ENCODE measurements at places on chromosomes 7 and 10.

DNA sequence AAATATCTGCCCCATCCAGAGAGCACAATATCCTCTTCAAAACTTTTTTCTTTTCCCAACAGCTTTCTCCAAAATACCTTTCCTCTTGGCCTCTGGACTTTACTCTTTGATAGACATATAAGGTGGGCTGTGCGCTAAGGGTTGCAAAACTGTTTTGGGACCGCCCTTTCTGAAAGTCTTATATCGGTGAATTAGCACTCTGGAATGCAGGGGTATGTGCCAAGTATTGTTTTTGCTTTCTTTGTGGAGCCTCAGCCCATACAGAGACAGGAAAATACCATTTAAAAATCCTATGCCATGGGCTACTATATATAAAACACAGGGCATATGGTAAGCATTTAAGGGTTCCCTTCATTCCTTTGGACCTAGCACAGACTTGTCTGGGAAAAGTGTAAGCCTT, 37.7 kb downstream of the PPP1R17 start:
- no peak for DNase-seq

DNA sequence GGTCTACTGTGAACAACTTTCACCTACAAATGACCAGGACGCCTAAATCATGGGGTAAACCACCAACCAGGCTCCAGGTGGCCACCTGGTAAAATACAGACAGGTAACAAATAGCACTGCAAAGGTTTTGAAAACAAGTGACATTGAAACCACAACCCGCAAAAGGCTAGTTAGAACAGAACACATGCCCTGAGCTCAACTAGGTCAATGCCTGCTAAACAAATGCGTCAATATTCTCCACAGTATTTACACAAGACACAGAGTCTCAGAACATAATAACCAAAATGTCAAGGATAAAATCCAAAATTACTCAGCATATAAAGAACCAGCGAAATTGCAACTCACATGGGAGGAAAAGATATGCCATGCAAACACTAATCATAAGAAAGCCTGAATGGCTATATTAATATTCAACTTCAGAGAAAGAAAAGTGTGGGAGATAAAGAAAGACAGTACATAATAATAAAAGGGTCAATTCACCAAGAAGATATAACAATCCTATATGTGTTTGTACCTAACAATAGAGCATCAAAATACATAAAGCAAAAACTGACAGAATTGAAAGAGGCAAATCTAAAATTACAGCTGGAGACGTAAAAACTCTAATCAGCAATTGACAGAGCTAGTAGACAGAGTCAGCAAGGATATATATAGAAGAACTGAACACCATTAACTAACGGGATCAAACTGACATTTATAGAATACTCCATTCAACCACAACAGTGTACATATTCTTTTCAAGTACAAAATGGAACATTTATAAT, 47.6 kb downstream of the SMURF1 start:
- DNase-seq: no peak

DNA sequence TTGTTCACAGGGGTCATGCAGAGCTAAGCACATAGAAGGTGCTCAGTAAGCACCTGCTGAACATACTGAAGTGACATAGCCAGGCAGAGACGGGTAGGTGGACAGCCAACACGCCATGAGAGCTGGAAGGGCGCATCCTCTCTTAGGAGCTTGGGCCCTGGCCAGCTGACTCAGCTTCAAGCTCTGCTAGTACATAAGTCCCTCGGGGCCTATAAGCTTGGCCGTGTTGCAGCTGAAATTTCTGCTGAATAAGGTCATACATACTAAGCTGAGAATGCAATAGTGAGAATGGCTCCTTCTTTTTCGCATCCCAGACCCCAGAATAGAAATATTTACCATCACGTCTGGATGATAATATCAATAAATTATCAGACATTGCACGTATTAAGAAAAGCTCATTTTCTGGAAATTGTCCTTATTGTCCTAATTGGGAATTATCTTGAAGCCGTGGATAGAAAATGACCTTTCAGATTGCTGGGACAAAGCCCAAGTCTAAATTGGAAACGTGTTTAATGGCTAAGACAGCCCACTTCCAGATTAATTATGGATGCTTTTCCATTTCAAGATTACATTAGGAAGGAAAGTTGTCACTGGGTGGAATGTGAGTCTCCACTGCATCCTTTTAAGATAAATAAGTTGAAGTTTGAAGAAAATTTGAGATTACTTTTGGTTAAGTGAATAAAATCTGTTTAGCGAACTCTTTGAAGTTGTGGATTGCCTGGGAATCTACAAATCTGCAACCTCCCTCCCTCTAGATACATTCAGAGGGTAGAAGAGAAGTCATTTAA, 287.1 kb upstream of the C7orf33 start:
- DNase-seq: peak; percentile 84

DNA sequence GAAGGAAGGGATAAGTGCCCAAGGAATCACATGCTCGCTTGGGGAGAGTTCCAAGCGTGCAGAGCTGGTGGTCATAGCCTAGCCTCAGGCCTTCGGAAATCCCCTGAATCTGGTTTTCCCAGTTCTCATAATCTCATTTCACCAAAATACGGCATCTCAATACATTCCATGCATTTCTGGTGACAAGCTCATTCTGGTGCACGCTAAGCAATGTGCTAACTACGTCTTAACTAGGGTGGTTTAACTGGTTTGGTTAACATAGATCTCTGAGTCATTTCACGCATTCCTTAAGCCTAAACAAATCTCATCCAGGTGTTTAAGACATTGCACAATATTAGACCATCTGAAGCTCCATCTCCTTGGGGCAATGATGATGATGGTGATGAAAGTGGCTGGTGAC, 72.9 kb upstream of the STEAP1B start:
- DNase-seq: peak; percentile 82

DNA sequence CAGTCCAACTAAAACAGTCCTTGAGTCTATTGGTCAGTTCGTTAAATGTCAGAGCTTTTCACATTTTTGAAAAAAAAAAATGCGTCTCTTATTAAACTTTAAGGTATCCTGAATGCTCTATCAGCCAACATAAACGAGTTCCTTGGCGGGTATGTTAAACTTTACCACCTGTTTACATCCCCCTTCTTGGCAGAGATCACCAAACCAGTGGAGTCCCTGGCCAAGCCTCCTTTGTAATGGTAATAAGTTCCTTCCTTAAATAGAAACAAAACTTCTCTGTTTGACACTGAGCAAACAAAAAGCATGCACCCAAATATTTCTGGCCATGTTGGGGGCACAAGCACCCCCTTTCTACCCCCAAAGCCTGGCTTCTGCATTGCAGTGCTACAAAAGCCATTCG, 3.2 kb downstream of the TRIL start:
- no peak for DNase-seq

GRCh38 chr10:72097448-72098300, 9.3 kb upstream of the SPOCK2 start:
- no peak for DNase-seq

Measured in RWPE2 (cell line).